Myocyte (in vitro differentiated cells): ENCODE measurements at places on chromosomes 1 and 21. TPM values are rescaled to one million over a fixed set of nuclear protein-coding genes. Genes with fewer than 3 reads are reported as not detected.

The DCDC2B gene
- total RNA-seq: 0.11 TPM in 1 of 2 replicates, not detected in the other

The HLCS gene
- total RNA-seq: 26.0 and 32.5 TPM in 2 replicates

The PCAT6 gene
- total RNA-seq: 0.78 and 0.99 TPM in 2 replicates

The NTMT2 gene
- total RNA-seq: not detected in 2 replicates

The MYBPH gene
- 1,679 and 2,440 TPM in 2 replicates for total RNA-seq

The RHBG gene
- not detected in 2 replicates for total RNA-seq

The LRRC39 gene
- total RNA-seq: 31.4 and 58.7 TPM in 2 replicates

The FAM72A gene
- total RNA-seq: 0.21 and 2.5 TPM in 2 replicates

The NSL1 gene
- 17.5 and 23.8 TPM in 2 replicates for total RNA-seq

The RAB25 gene
- total RNA-seq: not detected in 2 replicates

The C1orf94 gene
- not detected in 2 replicates for total RNA-seq

The LORICRIN gene
- total RNA-seq: not detected in 2 replicates

The B4GALT2 gene
- total RNA-seq: 83.0 and 84.4 TPM in 2 replicates

The VWA5B1 gene
- not detected in 2 replicates for total RNA-seq

The ADAMTS1 gene
- total RNA-seq: 21.4 and 23.0 TPM in 2 replicates

The NFASC gene
- total RNA-seq: 0.80 and 1.1 TPM in 2 replicates

The MTX1 gene
- total RNA-seq: 15.1 and 18.8 TPM in 2 replicates
